Stimulated activated CD8-positive, alpha-beta memory T cell treated with anti-CD3 and anti-CD28 coated beads, Interleukin-2, amount 100 ng/mL, for 48 hours (primary cell): ENCODE measurements at places on chromosomes 13 and 19.
A peak's percentile ranks its signal among the peaks of the same experiment; 100 is the strongest.

GRCh38 chr13:73898276-73898675, 235.9 kb downstream of the KLF12 start:
- DNase-seq, result no peak

DNA sequence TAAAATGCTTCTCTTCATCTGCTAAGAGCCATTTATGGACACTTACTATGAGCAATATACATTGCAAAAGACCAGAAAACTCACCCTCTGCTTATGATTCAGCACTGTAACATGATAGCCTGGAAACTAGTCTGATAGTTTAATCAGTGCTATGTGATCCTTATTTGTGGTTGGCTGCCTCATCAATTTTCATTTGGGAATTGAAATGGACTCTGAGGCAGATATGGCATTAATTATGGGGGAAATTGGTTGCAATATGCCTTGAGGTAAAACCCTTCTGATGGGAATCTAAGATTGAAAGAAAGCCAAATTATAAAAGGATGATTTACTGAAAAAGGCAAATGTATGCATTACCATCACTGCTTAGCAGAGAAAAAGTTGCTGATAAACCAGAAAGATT, 33.5 kb downstream of the FAM216B start:
- no peak for DNase-seq

GRCh38 chr13:74026753-74027152, 107.5 kb downstream of the KLF12 start:
- peak; percentile 38 for DNase-seq

GRCh38 chr13:70623239-70623638, 515.0 kb upstream of the KLHL1 start:
- DNase-seq, result no peak

DNA sequence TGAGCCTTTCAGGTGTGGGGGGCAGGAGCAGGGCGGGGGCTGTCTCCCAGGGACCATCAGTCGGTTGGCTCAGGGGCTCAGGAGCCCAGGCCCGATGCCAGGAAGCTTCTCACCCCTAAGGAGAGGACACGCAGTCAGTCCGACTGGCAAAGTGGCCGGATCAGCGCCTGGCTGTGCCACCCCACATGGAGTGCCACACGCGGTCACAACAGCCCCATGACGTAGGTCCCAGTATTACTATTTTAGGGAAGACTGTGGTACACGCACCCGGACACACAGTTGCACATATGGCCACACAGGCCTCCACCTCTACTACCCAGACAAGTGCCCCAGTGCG, 29.3 kb upstream of the GRTP1 start:
- DNase-seq, result no peak

DNA sequence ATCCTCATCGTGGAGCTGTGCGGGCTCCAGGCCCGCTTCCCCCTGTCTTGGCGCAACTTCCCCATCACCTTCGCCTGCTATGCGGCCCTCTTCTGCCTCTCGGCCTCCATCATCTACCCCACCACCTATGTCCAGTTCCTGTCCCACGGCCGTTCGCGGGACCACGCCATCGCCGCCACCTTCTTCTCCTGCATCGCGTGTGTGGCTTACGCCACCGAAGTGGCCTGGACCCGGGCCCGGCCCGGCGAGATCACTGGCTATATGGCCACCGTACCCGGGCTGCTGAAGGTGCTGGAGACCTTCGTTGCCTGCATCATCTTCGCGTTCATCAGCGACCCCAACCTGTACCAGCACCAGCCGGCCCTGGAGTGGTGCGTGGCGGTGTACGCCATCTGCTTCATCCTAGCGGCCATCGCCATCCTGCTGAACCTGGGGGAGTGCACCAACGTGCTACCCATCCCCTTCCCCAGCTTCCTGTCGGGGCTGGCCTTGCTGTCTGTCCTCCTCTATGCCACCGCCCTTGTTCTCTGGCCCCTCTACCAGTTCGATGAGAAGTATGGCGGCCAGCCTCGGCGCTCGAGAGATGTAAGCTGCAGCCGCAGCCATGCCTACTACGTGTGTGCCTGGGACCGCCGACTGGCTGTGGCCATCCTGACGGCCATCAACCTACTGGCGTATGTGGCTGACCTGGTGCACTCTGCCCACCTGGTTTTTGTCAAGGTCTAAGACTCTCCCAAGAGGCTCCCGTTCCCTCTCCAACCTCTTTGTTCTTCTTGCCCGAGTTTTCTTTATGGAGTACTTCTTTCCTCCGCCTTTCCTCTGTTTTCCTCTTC, 6.3 kb downstream of the MYADM start:
- no peak for DNase-seq

DNA sequence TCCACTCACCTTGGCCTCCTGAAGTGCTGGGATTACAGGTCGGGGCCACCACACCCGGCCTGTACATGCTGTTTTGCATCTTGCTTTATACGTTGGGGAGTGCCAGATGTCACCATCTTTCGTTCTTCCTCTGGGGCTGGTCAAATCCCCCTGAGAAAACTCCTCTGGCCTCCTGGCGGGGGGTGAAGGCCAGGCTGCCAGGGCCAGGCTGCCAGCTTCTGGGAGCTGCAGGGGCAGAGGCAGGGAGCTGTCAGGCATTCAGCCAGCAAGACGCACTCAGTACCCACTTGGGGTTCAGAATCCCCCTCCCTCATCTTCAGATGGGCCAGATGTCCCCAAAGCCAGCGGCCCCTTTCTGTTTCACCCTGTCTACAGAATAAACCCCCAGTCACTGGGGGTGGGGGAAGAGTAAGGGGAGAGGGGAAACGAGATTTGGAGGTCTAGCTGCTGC, 16.1 kb downstream of the ZSWIM9 start:
- DNase-seq, result no peak

DNA sequence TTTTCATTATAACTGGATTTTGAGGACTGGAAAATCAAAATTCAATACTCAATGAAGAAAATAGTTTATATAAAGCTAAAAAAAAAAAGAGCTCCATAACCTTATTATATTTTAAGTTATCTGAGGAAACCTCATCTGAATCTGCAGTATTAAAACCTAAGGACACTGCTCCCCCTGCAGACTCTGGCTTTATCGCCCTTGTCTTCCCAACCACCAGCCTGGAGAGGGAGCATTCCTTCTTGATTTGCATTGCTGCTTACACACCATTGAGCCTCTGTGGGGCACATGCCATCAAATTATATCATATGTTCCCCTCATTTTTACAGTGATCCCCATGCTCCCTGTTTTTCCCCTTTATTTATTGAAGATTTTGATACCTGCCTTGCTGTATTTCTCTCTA, 871.4 kb upstream of the GPC6 start:
- DNase-seq, result no peak

DNA sequence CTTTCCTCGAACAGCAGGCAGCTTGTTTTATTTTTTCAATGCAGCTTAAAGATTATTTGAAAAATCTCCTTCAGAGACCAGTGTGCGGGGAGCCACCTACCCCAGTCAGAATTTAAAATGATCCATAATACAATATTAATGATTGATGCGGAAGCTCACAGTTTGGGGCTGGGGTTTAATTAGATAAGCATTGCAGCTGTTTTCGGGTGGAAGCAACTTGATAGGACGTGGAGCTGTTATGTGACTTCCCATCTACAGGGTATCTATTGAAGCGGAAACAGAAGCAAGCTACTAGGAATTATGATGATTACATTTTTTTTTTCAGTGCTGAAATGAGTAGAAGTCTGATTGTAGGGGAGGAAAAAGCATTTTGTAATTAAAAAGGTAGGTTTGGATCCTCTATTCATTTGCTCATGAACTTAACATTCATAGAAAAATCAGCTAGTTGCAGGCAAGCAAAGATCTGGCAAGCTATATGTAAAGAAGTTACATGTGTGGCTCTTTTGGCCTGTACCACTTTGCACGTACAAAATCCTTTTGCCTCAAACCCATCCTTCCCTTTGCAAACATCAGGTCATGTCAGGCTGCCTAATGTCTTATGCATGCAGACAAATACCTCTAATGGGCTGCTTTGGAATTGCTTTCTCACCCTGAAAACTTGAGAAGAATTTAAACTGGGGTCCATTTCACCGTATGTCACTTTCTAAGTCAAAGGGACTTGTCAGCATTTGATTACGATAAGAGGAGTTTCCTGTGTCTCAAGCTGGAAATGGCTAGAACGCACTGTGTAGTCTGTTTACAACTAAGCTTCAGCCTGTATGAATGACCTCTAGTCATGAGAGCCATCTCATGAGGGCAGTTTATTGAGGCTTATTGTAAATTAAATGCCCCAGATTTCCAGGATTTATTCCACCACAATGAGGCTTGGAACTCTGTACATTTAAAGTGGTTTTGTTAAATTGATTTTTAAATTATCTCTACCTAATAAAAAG, 267.1 kb upstream of the TMTC4 start:
- DNase-seq, result no peak

DNA sequence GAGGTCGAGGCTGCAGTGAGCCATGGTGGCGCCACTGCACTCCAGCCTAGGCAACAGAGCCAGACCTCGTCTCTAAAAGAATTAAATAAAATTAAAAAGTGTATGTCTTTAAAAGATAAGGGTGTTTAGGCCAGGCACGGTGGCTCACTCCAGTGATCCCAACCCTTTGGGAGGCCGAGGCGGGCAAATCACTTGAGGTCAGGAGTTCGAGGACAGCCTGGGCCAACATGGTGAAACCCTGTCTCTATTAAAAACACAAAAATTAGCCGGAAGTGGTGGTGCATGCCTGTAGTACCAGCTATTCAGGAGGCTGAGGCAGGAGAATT, 7.5 kb upstream of the SDHAF1 start:
- no peak for DNase-seq

- DNase-seq, result no peak
Measured at GRCh38 chr13:50932091-50932490, 22.5 kb downstream of the RNASEH2B start.

DNA sequence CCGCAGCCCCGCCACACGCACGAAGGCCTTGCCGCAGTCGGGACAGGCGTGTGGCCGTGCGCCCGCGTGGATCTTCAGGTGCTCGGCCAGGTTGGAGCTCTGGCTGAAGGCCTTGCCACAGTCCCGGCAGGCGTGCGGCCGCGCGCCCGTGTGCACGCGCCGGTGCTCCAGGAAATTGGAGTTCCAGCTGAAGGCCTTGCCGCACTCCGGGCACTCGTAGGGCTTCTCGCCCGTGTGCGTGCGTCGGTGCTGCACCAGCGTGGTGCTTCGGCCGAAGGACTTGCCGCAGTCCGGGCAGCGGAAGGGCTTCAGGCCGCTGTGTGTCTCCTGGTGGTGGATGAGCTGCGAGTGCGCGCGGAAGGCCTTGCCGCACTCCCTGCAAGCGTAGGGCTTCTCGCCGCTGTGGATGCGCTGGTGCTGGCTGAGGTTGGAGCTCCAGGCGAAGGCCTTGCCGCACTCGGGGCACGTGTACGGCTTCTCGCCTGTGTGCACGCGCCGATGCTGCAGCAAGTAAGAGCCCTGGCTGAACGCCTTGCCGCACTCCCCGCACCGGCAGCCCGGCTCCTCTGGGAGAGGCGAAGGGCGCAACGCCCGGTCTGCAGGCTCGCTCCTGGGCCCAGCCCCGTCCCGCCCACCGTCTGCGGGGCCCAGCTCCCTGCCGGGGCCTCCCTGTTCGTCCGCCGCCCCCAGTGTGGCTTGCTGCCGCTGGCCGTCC, 3.6 kb upstream of the A1BG start:
- DNase-seq, result no peak
